ENCODE measurements at places on chromosomes 5 and 9. TPM values are rescaled to one million over a fixed set of nuclear protein-coding genes. Genes with fewer than 3 reads are reported as not detected.

The CD72 gene
- polyA plus RNA-seq = 2.3 TPM

The PDZD2 gene
- polyA plus RNA-seq = 6.2 TPM

The GRIA1 gene
- polyA plus RNA-seq = not detected

The FOXD4L4 gene
- polyA plus RNA-seq = not detected

The ELOVL7 gene
- 14.6 TPM for polyA plus RNA-seq

DNA sequence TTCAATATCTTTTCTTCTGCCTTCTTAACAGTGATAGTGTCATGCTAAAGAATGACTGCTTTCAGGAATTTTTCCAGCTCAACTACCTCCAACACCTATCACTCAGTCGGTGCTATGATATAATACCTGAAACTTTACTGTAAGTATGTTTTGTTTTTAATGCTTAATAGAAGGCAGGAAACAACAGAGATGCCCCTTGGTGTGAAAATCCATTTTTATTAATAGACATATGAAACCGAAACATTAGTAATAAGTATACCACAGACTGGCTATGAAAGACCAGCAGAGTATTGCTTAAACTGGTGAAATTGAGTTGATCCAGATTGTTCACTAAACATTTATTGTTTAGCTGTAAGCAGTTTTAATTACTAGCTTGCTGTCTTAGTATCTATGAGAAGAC is 25.2 kb downstream of the SKP2 start:
- DNase-seq = no peak

DNA sequence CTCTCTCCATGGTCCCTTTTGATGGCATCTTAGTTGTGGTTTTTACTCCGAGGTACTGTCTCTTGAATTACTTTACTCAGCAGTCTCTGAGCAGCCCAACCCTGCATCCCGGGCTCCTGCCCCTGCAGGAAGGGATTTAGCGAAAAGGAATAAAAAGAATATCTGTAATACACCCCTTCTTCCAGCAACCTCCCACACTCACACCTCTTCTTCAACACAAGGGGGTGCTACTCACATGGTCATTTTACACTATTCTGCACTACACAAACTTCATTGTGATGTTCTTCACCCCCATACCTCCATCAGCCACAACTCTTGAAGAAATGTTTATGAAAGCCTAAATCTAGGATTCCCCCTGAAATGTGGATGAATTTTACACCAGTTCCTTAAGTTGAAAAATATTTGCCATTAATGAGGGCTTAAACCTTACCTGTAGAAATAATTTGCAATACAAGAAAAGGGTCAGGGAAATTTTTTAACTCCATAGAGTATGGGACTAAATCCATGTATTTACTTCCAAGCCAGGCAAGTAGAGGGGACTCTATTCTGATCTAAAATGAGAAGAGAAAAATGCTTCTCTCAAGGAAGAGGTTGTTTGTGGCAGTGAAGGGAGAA is 26.0 kb downstream of the TPD52L3 start:
- no peak for DNase-seq

DNA sequence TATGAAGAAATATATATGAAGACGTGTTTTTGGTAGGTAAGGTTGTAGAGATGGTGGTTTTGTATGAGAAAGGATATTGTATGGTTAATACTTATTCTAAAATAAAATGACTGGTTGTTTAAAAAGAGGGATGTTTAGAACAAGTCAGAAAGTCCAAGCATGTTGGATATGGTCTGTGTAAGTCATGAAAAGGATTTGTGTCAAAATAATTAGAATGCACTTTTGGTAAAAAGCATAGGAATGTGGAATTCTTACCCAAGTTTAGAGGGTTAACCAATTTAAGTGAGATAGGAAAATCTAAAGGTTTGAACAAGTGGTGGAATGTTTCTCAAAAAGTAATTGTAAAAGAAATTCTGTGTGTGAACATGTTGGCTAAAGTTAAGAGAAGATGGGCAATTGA is 1556.5 kb upstream of the C9orf72 start:
- peak; percentile 2 for DNase-seq

- DNase-seq = no peak
Observed at GRCh38 chr5:55564721-55565120, 30.0 kb upstream of the PLPP1 start.

DNA sequence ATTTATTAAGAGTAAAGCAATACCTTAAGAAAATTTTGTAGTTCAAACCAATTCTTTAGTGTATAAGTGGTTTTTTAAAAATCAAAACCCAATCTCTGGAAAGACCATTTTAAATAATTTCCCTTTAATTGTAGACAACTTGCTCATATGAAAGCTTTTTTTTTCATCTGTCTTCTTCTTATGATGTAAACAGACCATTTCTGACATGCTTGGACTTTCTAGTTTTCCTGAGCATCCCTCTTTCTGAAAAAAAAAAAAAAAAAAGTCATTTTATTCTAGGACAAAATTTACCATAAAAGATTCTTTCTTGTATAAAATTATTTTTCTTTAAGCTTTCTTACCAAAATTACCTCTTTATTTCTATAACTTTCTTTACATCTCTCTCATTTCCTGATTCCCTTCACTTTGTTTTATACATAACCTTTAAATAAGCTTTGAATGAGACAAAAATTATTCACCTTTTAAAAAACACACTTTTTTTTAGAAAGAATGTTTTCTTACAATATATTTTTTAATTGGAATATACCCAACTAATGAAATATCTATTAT is 67.5 kb downstream of the COL15A1 start:
- no peak for DNase-seq

DNA sequence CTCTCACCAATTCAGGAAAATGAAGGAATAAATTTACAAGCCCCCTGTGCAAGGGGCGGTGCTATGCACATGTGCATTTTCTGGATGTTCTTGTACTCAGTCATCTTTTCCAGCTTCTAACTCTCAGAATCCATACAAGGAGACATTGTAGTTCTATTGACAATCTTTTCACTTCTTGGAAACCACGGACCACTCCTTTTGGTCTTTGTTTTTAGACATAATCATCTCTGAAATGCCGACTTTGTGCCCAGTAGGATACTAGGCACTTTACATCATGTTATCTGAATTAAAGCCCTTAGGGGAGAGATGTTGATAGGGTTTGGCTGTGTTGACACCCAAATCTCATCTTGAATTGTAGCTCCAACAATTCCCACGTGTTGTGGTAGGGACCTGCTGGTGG is 322.6 kb upstream of the WWC1 start:
- DNase-seq = no peak

- DNase-seq = no peak
Observed at GRCh38 chr9:94135222-94135621, 51.0 kb downstream of the PTPDC1 start.

DNA sequence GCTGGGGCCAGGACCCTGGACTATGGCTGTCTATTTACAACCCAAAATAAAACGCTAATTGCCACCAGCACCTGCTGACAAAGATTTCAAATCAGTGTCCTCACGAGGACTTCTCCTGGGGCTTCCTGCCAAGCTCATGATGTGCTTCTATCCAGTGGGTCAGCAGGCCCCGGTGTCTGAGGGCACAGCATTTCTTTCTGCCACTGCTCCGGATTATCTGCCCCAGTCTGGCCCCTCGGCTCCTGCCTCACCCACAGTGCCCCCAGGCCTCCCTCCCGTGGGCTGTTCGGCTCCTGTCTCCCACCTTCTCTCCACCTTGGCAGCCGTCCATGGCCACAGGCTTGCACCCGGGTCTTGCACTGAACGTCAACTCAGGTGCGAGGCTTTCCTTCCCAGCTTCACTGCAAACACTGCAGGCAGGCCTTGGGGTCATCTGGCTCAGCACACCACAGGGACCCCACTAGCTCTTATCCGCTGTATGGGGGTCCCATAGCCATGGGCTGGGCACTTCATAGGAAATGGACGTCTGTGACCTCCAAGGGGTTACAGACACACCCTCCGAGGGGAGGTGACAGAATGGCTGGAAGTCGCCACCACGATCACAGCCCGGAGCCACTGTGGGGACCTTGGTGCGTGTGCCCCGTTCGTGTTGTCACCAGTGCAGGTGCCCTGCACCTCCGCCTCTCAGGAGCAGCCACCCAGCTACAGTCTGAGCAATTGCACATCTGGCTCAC is 43.8 kb upstream of the FCN1 start:
- no peak for DNase-seq

- peak; percentile 48 for DNase-seq
Observed at GRCh38 chr9:90900130-90900529, 98.5 kb downstream of the SYK start.

GRCh38 chr5:99104538-99105132 is 175.8 kb upstream of the CHD1 start:
- DNase-seq = no peak

GRCh38 chr5:4204276-4205141 is 608.9 kb downstream of the IRX1 start:
- DNase-seq = no peak

DNA sequence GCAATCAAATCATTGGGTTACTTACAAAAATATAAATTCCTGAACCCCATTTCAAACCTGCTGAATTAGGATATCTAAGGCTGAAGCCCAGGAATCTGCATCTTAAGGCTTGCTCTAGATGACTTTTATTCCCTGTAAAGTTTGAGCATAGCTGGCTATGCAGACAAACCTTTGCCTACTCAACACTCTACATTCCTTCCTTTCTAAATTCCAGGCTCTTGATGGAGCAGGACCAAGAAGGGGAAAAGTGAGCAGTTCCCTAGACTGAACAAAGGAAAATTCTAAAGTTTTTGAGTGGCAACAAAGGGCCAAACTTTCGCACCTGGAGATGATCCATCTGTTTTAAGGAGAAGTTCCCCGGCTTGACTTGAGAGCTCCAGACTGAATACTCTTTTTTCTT is 9.8 kb upstream of the ADRA1B start:
- no peak for DNase-seq

- peak; percentile 67 for DNase-seq
Observed at GRCh38 chr5:122415030-122415800, 103.2 kb downstream of the SNCAIP start.

GRCh38 chr5:163532171-163533084 is 27.0 kb downstream of the MAT2B start:
- DNase-seq = no peak

DNA sequence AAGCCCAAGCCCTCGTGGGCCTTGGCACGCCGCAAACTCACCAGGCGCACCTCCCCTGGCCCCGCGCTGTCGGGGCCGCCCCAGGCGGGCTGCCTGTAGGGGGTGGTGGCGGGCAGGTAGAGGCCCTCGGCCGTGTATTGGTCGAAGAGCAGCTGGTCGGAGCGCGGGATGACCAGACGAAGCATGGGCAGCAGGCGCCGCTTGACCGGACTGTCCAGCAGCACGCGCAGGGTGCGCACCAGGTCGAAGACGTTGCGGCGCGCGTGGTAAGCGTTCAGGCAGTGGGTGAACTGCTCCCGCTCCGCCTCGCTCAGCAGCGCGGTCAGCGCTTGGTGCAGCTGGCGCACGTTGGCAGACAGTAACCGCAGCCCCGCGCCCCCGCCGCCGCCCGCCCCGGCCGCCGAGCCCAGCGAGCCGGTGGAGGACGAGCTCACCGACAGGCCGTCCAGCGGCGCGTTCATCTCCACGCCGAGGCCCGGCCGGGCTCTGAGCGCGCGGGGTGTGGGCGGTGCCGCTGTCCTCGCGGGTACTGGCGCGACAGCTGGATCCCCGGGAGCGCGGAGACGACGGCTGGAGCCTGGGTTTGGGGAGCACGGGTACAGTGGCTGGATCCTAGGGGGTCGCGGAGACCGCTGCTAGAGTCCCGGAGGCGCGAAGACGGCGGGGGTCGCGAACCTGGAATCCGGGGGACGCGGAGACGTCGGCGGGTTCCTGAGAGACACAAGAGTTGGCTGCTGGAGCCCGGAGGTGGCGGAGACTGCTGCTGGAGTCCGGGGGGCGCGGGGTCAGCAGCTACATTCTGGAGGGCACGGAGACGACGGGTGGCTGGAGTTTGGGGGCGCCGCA is 709 bp downstream of the WHRN start:
- peak; percentile 74 for DNase-seq

DNA sequence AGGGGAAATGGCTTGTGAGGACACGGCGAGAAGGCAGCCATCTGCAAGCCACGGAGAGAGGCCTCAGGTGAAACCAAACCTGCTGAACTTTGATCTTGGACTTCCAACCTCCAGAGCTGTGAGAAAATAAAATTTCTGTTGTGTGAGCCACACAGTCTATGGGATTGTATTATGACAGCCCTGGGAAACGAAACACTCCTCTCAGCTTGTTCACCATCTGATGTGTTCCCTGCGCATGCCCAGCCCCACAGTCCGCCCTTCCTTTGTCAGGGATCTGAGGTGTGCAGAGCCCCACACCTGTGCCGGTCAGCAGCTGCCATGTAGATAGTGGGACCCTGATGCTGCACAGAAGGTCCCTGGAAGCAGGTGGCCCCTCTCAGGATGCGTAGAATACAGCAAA is 34.1 kb downstream of the PLPP7 start:
- DNase-seq = no peak

All from kidney (tissue), 22 donors.